HuH-7.5 (cell line): ENCODE measurements at places on chromosomes 3 and 15.

GRCh38 chr15:50880206-50880605 lies 28.3 kb upstream of the AP4E1 start:
- no peak for DNase-seq

- no peak for DNase-seq
Observed at GRCh38 chr15:98282656-98283332, 322.3 kb downstream of the ARRDC4 start.

DNA sequence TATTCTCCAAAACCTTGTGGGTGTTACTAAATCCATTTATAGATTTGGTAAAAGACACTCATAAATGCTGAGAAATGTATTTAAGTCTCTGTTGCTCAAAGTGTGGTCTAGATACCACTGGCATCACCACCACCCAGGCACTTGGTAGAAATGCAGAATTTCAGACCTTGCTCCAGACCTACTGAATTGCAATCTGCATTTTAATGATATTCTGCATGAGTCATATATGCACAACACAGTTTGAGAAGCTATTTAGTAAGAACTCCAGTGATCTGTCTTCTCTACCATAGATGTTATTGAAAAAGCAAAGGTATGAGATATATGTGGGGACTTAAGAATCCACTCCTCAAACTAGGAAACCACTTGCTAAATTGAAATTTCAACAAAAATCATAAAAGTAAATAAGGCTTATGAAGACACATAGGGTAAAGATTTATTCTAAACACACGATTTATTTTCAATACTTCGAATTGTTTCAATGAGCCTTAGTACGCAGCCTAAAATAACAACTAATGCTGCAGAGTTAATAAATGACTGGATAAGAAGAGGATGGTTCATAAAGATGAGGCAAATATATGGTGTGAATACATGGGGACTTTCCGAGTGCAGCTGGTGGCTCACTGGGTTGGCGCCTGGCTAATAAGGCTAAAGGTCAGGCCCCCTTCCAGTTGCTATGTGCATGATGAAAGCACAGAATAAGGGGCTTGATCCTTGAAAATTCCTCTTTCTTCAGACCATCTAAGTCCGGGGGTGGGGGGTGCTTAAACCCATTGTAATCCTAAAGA lies 813.3 kb downstream of the NR2F2 start:
- DNase-seq, result no peak

- no peak for DNase-seq
Observed at GRCh38 chr3:151675858-151676615, 57.7 kb upstream of the AADACL2 start.

GRCh38 chr15:99143655-99144610 lies 39.1 kb downstream of the SYNM start:
- peak; percentile 51 for DNase-seq

DNA sequence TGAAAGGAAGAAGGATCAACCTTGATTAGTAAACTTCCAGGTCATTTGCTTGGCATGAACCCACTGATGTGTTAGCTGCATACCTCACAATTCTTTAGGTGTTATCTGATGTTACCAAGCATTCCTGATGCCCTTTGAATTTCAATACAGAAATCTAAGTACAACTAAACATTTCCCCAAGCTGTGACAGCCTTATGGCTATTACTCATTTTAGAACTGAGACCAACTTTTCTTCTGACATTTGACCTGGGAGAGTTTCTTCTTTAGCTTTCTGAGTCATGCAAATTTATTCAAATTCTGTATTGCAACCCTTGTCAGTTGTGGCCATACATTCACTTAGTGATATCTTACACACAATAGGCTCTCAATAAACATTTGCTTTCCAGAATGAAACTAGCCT lies 124.3 kb downstream of the TIGIT start:
- no peak for DNase-seq

DNA sequence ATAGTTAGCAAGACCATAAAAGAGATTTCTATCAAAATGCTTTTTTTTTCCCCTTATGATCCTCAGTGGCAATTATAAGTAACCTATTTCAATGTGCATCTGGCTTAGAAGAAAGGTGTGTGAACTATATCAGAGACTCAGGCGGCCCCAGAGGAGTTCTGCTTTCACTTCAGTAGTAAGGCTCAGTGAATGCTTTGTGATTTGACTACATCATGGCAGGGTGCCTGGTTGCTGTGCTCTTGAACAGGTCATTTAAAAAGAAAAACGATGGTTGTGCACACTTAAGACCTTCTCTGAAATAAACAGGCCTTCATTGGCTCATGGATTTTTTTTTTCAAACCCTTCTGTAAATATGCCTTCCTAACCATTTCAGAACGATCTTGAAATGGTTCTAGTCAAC lies 400.4 kb upstream of the RARB start:
- DNase-seq, result no peak

- no peak for DNase-seq
Observed at GRCh38 chr15:94265982-94266381, 34.6 kb downstream of the MCTP2 start.

GRCh38 chr3:172270557-172271166 lies 177.6 kb downstream of the GHSR start:
- no peak for DNase-seq

DNA sequence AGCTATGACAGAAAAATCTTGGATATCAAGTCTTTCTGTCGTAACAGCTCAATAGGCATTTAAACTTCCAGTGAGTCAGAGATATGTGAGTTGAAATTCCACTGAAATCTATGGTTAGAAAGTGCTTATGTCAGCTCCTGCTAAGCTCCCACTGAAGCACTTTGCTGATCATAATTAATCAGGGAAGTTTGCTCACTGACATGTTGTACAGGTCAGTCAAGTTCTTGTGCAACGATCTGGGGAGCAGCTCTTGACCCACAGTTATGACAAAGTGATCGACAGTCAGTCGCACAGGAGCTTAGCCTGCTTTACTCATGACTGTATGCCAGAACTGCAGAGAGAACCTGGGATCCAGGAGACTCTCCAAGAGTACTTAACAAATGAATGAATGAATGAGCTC lies 453.5 kb downstream of the SOX2 start:
- no peak for DNase-seq

DNA sequence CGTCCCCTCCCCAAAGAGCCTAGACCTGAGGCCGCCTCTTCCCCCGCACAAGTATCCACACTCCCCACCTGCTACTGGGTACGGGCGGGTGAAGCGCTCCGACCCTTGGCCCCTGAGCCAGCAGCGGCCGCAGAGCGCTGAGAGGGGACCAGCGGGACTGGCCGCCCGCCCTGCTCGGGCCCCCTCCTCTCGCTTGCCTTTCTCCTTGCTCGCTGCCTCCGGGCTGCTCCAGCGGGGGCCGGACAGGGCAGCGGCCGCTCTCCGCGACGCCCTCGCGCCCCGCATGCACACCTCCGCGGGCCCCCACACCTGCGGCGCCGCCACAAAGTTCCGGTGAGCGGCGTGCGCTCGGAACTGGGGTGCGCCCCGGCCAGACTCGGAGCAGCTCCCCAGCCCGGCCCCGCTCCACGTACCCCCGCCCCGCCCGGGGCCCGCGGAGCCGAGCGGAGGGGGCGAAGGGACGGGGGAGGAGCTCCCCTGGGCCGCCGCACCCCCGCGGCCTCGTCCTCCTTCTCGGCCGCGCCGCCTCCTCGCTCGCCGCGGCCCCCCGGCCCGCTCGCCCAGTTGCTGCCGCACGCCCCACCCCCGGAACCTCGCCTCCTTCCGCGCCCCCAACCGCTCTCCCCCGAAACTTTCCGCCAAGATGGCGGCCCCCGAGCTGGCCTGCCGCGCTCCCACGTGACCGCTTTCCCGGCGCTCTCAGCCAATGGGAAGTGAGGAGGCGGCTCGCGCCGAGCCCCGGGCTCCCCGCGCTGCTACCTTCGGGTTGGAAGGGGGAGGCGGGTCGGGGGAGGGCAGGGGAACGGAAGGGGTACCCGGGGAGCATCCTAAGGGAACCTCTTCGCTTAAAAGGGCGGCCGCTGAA lies 704 bp downstream of the DLG1 start:
- peak; percentile 80 for DNase-seq

GRCh38 chr3:157098823-157099185 lies 61.1 kb downstream of the CCNL1 start:
- DNase-seq, result no peak

DNA sequence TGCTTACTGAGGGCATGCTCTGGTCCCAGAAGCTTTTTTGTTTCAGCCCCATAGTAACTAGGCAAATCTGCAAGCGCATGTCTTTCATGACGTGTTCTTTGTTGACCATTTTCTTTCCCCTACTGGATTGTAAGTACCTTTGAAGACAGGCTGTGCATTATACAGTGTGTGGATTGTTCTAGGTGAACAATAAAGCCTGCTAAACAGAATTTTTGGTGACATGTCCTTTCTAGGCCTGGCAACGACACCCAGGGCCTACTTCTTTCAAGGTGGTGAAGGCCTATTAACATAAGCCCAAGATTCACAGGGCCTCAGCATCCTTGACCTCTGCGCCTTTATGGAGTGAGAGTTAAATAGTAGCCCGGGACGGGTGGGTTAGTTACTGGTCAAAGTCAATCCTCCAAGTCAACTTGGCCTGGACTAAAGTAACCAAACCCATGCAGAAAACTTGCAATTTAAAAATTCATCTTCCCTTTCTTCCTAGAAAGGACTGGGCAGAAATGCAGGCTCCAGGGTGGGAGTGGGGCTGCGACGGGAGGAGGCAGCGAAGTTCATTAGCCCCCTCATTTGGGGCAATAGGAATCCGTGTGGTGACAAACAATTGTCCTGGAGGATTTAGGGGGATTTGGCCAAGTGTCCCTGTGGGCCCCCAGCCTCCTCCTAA lies 37.6 kb upstream of the TRIM71 start:
- no peak for DNase-seq

DNA sequence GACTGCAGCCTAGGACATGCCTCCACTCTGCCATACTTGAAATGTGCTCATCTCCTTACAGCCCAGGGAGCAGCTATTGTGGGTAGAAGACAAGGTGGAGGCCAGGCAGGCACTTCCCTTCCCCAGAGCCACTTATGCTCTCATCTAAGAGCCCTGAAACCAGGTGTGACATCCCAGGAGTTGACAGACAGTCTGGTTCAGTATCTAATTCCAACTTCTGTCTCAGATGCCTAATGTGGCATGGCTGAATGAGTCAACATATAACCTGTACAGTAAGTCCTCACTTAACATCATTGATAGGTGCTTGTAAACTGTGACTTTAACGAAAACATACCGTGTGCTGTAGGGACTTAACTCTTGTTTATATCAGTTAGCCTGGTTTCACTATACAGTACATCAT lies 1.2 kb upstream of the CAPN3 start:
- no peak for DNase-seq

DNA sequence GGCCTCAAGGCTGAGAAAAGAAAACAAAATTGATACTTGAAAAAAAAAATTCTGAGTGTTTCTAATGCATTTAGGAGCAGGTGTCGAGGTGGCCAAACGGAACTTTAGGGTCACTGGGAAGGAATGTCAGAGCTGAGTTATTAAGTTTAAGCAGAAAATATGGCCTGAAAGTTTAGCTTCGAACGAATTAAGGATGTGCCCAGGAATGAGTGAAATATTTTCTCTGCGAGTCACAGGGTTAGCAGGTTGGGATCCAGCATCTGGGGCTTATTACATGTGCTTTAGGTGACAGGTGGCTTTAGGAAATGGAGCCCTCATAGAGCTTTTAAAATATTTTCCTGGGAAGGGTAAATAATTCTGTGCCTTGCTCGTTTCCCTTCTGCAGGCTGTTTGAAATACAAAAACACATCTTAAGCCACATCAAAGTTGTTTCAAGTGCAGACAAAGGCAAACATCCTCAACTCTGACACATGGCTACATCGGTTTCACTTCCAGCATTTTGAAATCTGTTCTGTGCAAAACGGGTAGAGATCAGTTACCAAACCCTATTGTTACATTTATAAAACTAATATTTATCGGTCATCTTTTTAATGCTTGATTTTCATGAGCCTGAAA lies 143.1 kb upstream of the ARRDC4 start:
- DNase-seq, result no peak

DNA sequence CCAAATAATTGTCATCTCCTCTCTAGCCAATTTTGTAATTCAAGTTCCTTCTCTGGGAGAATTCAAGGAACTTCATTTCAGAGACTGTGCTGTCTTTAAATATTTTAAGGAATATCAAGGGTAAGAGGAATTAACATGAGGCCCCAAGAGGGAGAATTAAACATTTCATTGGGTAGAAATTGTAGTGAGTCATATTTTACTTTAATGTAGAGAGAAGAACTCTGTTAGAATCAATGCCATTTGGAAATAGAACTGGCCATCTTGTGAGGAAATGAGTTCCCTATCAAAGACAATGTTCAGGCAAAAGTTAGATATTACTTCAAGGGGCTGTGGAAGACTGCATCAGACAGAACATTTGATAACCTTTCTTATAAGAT lies 43.5 kb upstream of the TP63 start:
- DNase-seq, result no peak

GRCh38 chr3:124814620-124815421 lies 72.3 kb downstream of the ITGB5 start:
- DNase-seq, result peak; percentile 51

GRCh38 chr15:60006203-60006862 lies 2.2 kb downstream of the FOXB1 start:
- no peak for DNase-seq

DNA sequence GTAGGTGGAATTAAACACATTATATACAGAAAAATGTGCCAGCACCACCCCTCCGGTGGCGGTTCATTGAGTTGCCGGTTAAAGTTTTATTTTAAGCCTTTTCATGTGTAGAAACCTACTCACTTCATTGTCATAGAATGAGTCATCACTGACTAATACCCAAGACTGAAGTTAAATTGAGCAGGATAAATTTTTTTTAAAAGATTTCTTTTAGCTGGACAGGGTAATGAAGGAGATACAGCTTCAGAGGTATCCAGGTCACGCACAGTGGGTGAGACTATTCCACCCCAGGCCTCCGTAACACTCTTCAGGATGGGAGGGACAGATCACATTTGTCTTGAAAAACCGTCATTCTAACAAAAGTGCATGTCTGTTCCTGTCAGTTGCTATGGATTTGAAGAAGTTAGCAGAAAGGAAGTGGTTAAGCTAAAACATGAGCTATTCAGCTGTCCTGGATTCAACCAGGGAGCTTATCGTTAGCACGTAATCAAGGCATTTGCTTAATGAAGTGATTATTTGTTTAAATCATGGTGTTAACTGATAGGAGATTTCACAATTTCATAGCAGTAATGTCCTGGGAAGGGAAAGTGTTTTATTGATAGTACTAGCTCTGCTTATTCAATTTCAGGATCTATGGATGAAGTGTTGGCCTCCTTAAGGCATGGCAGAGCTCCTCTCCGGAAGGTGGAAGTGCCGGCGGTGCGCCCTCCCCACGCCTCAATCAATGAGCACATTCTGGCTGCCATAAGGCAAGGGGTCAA lies 23.4 kb downstream of the WHAMM start:
- no peak for DNase-seq

- DNase-seq, result no peak
Observed at GRCh38 chr3:71998995-71999673, 214.2 kb upstream of the PROK2 start.
